Stimulated activated CD4-positive, alpha-beta T cell treated with anti-CD3 and anti-CD28 coated beads, Interleukin-15, amount 100 ng/mL, for 24 hours (primary cell): ENCODE measurements at places on chromosomes 11 and 22.

GRCh38 chr11:67705264-67705663, 30.8 kb upstream of the ALDH3B2 start:
- no peak for DNase-seq

GRCh38 chr11:44351898-44352498, 42.1 kb upstream of the ALX4 start:
- DNase-seq, result no peak

- DNase-seq, result no peak
Measured at GRCh38 chr11:57467508-57468157, 7.3 kb downstream of the RTN4RL2 start.

DNA sequence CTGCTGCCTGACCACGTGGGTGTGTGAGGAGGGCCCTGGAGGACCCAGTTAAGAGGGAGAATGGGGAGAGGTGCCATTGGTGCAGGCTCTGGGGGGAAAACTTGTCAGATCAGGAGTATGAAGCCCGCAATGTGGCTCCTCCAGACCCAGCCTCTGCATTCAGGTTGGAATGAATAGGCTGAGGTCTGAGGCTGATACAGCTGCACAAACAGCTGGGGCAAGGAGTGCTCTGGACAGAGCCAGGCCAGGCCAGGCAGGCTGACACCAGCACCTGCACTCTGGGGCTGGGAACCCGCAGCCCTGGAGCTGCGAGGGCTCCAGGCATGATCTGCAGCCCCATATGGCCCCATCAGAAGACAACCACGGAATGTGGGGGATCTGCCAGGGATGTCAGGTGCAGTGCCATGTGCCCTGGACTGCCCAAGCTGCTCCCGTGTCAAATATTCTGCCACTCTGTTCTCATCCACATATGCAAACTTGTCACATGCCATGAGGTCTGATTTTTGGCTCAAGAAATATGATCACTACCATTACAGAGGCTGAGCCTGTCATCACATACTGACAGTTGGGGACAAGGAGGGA, 27.2 kb upstream of the KCNJ11 start:
- DNase-seq, result no peak

DNA sequence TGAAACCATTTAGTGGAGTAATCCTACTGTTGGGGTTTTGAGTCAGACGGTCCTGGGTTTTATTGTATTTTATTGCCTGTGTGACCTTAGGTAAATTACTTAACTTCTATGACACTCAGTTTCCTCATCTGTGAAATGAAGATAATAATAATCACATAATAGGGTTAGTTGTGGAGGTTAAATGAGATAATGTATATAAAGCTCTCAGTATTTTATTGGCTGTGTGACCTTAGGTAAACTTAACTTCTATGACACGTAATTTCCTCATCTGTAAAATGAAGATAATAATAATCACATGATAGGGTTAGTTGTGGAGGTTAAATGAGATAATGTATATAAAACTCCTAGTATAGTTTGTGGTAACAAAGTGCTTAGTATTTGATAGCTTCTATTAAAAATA, 13.2 kb downstream of the BARX2 start:
- DNase-seq, result no peak

GRCh38 chr11:2990617-2991451, 1.3 kb downstream of the NAP1L4 start:
- peak; percentile 61 for DNase-seq

DNA sequence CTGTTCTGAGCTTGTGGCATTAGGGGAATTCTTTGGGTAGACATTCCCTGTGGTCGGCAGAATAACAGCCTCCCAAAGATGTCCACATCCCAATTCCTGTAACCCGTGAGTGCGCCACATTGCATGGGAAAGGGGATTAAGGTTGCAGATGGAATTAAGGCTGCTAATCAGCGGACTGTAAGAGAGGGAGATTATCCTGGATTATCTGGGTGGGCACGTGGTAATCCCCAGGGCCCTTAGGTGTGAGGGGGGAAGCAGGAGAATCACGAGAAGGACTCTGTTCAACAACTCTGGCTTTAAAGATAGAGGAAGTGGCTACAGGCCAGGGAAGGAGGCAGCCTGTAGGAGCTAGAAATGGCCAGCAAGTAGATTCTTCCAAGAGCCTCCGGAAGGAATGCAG, 16.0 kb downstream of the CACNG2 start:
- no peak for DNase-seq

DNA sequence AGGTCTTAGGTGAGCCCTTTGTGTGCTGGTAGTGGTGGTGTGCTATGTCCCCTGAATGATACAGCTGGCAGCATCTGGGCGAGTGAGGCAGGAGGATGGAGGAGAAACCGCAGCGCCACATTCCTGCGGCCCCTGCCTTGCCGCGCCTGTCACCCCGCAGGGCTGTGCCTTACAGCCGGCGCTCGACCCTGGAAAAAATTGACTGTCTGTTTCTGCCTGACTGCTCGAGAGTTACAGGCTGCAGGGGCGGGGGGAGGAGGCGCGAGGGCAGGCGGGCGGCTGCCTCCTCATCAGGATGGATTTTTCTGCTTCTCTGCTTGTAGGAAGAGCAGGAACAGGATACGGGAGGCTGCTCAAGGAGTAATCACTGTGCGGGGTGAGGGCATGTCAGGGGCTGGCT, 443.4 kb downstream of the MIAT start:
- no peak for DNase-seq

GRCh38 chr11:9787981-9788521, 124.2 kb downstream of the SWAP70 start:
- no peak for DNase-seq

- no peak for DNase-seq
Measured at GRCh38 chr11:105033343-105033742, 1.6 kb downstream of the CASP1 start.

- DNase-seq, result peak; percentile 6
Measured at GRCh38 chr22:24410110-24410856, 17.1 kb upstream of the ADORA2A start.

DNA sequence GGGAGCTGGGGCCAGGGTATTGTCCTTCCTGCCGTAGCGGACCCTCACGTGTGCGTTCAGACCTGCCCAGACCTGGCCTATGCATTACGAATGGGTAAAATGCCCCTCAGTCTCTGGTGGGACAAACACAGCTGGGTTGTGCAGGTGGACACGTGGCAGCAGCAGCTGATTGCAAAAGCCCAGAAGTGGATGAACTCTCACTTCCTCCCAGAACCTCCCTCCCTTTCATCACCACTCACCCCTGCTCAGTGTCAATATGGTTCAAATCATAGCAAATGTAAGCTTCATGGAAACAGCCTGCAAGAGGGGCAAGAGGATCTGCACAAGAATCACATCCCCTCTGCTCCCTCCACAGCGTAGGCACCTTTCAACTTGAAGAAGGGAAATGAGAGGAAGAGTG, 352.1 kb downstream of the OPCML start:
- DNase-seq, result no peak

- DNase-seq, result no peak
Measured at GRCh38 chr11:15112131-15112541, 2.6 kb upstream of the INSC start.

DNA sequence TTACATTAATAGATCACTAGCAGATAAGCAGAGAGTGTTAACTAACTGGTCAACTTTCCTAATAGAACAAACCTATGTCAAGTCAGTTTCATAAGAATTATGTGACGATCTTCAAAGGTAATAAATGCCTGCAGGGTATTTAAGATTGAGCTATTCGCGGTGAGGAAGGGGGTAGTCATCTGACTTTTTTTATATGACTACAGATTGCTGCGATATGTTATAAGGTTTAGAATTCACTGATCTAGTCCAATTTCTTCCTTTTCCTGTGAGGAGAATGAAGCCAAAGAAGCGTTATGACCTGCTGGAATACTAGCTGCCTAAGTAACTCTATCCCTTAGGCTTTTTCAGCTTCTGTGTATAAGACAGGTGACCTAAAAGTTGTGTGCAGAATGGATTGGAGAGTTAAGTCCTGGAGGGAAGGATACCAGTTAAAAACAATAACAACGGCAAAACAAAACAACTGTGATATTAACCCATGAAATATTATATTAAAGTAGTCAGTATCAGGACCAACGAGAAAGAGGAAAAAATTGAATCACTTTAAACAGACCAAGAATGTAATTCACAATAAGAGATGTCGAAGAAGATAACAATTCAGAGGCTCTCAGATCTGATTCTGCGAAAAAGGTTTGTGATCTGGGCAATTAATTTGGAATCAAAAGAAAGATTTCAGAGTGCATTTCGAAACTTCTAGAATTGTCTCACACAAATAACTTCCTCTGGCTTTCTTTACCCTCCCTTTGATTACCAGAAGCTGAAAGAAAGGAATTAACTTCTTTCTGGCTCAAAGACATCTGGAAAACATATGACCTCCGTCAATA, 630 bp downstream of the CASP4 start:
- DNase-seq, result no peak

DNA sequence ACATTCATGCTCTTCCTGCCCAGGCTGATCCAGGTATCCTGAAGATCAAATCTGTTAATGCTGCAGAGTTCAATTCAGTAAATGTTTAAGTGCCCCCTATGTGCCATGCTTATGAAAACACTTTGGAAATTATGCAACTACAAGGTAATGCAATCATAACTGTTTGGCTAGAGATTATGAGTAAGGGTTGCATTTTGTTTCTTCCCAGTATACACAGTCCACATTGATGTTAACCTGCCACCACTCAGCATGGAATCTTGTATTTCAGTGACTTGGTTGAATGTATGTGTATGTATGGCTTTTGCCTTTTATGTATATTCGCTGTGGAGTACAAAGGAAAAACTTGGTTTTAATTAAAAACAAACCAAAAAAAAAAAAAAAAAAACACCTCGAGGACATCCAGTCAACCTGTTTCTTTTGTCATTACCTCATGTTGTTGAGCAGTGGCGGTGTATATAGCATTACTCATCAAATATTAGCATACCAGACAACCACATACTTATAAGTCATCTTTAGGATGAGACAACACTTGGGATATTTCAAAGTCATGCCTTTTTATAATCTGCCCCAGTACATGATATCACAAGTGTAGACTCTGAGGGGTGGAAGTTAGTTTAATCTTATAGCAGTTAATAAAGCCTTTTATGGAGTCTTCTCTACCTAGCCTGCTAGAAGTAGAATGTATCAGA, 86.1 kb upstream of the HORMAD2 start:
- no peak for DNase-seq

DNA sequence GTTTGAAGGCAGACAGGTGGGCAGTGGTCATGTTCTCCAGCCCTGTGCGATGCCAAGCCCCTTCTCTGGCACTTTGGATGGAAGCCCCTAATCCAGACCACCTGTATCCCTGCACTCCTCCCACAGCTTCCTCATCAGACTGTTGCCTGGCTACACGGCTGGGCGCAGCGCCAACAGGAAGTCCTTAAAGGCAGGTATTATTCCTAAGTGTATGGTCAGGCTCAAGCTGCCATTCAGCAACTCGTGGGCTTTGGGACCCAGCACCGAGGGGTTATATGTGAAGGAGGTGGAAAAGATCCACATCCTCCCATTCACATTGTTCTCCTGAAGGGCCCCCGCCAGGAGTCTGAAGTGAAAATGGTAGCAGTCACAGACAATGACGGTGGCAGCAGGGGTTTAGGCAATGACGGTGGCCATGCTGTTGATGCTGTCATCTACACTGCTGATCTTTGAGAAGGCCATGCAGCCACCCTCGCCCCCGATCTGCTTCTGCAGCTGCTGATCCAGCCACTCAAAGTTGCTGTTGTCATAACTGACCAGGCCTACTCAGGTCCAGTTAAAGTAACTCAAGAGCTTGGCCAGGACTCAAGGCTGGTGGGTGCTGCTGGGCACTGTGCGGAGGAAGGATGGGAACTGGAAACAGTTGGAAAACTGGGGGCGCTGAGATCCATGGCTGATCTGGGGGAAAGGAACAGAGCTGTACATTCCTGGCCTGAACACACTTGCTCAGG, 27.7 kb downstream of the OR6Q1 start:
- no peak for DNase-seq

DNA sequence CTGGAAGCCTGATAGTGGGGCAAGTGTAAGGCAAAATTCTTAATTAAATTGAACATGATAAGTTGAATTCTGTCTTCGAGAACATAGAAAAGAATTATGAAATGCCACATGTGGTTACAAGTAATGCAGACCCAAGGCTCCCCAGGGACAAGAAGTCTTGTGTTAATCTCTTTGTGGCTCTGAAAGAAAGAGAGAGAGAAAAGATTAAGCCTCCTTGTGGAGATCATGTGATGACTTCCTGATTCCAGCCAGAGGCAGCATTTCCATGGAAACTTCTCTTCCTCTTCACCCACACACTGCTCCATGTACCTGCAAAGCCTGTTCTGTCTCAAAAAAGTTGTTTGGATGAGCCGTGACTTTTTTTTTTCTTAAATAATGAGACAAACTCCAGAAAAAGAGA, 1.9 kb upstream of the TYR start:
- no peak for DNase-seq

DNA sequence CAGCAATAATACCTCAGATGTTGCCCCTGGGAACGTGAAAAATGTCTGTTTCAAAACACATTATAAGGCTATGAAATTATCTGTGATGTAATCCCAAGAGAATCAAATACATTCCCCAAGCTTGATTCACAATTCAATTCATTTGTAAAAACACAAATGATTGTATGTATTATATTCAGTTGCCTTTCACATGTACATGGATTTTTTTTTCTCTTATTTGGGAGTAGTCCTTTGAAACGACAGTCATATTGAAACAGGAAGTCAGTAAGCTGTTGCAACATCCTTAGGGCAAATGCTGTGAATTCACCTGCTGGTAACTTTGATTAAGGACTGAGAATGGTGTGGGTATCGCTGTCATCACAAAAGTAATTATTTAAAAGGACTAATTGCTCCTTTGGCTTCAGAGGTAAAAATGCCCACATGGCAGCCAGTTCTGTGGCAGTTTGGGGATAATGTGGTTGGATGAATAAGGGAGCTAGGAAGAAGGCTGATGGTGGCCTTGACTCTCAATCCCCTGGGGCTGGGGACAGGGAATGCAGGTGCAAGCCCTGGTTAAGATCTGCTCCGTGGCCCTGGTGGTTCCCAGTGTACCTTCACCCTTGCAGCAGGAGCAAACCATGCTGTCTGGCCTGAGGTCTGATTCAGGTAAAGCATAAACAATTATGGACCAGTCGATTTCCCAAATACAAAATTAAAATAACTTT, 13.2 kb downstream of the EHF start:
- no peak for DNase-seq

- DNase-seq, result peak; percentile 56
Measured at GRCh38 chr22:42300259-42301076, 30.0 kb upstream of the TCF20 start.

DNA sequence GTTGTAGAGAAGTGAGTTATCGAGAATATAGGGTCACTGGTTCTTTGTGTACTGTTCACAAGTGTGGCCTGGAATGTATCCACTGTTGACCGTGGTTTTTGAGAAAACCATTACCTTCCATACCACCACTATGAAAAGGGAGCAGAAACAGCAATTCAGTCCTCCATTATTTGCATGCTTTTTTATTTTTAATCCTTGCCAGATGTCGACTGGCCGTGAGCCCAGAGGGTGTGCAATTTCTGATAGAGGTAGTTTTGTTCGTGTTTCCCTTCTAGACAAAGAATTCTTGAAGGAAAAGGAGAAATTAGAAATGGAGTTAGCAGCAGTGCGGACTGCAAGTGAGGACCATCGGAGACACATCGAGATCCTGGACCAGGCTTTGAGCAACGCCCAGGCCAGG, 81.7 kb downstream of the AMOTL1 start:
- DNase-seq, result no peak

GRCh38 chr11:121090145-121090721, 10.8 kb upstream of the TECTA start:
- no peak for DNase-seq

GRCh38 chr22:19819911-19820879, 34.5 kb downstream of the GNB1L start:
- no peak for DNase-seq
